WTC11 (cell line): ENCODE measurements at places on chromosomes 7 and 10. TPM values are rescaled to one million over a fixed set of nuclear protein-coding genes. Genes with fewer than 3 reads are reported as not detected.

DNA sequence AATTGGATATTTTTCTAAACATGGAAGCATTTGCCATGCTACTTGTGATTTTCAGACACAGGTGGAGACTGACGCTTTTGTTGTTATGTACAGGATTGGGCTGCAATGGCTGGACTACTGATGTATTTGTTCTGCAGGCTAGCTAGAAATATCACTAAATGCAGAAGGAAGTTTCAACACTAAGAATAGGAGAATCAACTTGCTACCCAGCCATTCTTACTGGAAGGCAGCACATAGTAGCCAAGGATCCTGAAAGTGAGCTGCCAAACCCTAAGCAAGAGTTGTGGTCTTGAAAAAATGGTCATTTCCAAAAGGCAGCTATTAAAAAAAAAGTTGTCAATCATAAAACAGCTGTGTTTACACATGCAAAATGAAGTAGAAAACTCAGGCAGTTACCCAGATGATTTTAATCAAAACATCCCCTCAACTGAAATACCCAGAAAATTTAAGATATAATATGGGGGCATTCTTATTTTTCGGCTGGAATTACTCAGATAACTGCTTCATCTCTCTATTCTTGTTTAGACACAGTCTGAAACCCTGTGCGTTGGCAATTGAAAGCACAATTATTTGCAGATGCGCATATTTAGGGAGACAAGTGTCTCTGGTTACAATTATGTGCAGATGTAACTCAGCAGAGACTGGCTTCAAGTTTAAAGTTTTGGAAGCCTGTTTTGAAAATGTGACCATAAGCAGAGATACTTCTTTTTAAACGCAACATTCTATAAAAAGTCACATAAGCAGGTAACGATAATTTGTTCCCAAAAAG lies 31.2 kb downstream of the GFRA1 start:
- H3K4me1 ChIP-seq, result peaks cover 12% of the 10 kb centered on the region
- DNase-seq, result no peak
- no peaks in the 10 kb centered on the region for H3K27me3 ChIP-seq
- H3K4me3 ChIP-seq, result no peak overlapping the region
- no peak overlapping the region for H3K27ac ChIP-seq

The KLF14 gene
- not detected in 3 replicates for total RNA-seq

The SAP25 gene
- 9.3 to 11.7 TPM (median 9.7 TPM) in 3 replicates for total RNA-seq

DNA sequence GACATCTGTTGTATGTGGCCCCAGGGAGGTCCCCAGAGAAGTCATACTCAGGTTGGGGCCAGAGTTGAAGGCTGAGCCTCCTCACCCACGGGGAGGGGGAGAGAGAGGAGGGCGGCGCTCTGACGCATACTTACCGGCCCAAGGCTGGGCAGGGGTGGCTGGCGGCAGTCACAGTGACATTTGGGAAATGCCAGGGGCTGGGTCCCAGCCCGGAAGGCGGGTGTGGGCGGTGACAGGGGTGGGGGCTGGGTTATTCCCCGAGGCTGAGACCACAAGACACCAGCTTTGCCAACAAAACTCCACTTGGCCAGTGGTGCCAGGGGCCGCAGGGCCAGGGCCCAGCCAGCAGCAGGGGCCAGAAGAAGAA lies 41.1 kb downstream of the RASGEF1A start:
- peak; percentile 12 for DNase-seq
- peaks cover 33% of the 10 kb centered on the region for H3K27me3 ChIP-seq
- no peaks in the 10 kb centered on the region for H3K36me3 ChIP-seq
- no peak overlapping the region for H3K4me3 ChIP-seq

The LRRD1 gene
- total RNA-seq, result not detected in 3 replicates

The LBX1 gene
- total RNA-seq, result not detected in 3 replicates

GRCh38 chr7:7996568-7996967 lies 28.0 kb downstream of the GLCCI1 start:
- peaks cover 44% of the 10 kb centered on the region for H3K36me3 ChIP-seq
- no peak overlapping the region for H3K4me3 ChIP-seq
- H3K27ac ChIP-seq, result peak overlapping the region; percentile 35; the same call in 1 of the 2 replicates
- no peak for DNase-seq

DNA sequence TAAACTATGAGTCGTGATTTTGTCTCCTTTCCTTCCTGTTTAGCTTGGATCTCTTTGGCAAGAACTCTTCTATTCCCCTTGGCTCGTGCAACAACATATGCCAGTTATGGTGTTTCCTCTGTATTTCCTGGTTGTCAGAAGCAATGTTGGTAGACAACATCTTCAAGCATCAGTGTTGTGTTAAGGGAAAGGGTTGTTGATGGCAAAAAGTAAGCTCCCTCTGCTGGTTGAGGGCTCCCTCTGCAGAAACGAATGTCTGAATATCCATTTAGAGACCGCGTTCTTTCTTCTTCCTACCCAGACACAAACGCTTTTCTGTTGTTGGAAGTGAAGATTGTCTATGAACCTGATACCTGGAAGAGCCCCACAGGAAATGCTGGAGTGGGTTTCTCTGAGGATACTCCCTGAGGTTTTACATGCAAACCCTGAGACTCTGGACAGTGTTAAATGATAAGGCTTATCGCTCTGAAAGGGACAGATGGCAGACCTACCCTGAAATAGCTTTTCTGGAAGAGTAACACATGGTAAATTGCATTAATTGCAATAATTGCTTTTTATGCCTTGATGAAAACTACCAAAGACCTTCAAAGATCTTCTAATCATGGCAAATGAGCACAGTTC lies 23.5 kb upstream of the C1QL3 start:
- DNase-seq, result no peak
- H3K4me3 ChIP-seq, result no peak overlapping the region
- H3K27me3 ChIP-seq, result peaks cover 8% of the 10 kb centered on the region
- H3K36me3 ChIP-seq, result no peaks in the 10 kb centered on the region

DNA sequence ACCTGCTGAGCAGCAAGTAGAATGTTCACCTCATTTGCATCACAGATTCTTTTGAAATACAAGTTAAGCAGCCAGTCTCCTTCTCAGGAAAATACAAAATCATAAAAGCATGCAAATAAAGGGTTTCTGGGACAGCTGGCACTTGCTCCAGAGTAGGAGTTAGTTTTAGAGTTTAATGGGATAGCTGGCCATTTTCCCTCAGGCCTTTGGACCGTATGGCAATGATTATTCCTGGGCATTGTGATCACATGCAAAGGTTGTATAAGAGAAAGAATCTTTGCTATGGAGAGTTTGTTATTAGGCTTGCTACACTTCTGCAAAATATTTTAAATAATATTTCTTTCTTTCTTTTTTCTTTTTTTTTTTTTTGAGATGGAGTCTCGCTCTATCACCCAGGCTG lies 240.8 kb downstream of the CDK14 start:
- H3K4me1 ChIP-seq, result no peaks in the 10 kb centered on the region
- no peak for DNase-seq
- H3K27me3 ChIP-seq, result no peaks in the 10 kb centered on the region

GRCh38 chr10:111076682-111077478 lies at the start of gene ADRA2A:
ADRA2A (plus strand) TSS chr10:111077029; CDS start chr10:111077997, 968 bp downstream.
- H3K4me1 ChIP-seq, result peaks cover 10% of the 10 kb centered on the region
- H3K36me3 ChIP-seq, result no peaks in the 10 kb centered on the region
- H3K27ac ChIP-seq, result no peak within 1 kb of the TSS
- DNase-seq, result peak; percentile 73

GRCh38 chr10:100470367-100470766 lies 7.6 kb downstream of the WNT8B start:
- H3K36me3 ChIP-seq, result no peaks in the 10 kb centered on the region
- H3K27me3 ChIP-seq, result peaks cover 90% of the 10 kb centered on the region
- no peak for DNase-seq
- no peak overlapping the region for H3K27ac ChIP-seq
- H3K4me3 ChIP-seq, result no peak overlapping the region

DNA sequence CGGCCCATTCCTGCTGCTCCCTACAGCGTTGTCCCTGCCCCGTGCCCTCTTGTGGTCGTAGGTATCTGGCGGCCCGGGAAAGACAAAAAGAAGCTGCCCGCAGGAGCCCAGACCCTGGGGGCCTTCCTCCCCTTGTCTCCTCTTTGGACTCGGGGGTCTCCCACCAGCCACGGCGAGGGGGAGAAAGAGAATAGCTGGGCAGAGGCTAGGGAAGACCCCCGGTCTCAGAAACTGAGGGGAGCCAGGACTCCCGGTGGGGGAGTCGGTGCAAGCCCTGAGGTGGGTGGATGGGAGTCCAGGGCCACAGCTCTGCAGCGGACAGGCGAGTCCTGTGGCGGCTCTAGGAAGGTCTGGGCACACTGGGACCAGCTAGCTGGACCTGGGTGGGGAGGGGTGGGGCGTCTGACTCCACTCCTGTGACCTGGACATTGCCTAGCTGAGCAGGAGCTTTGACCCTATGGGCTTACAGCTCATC lies 1.3 kb upstream of the SH2D4B start:
- DNase-seq, result no peak
- peaks cover 20% of the 10 kb centered on the region for H3K36me3 ChIP-seq
- H3K27me3 ChIP-seq, result peaks cover 3% of the 10 kb centered on the region; the same call in 1 of the 2 replicates
- H3K4me1 ChIP-seq, result peaks cover 4% of the 10 kb centered on the region
- H3K4me3 ChIP-seq, result no peak overlapping the region

The WDFY4 gene
- total RNA-seq, result 0.13 to 0.25 TPM (median 0.21 TPM) in 3 replicates
